ENCODE measurements at places on chromosomes 7 and 10.
A peak's percentile ranks its signal among the peaks of the same experiment; 100 is the strongest.

DNA sequence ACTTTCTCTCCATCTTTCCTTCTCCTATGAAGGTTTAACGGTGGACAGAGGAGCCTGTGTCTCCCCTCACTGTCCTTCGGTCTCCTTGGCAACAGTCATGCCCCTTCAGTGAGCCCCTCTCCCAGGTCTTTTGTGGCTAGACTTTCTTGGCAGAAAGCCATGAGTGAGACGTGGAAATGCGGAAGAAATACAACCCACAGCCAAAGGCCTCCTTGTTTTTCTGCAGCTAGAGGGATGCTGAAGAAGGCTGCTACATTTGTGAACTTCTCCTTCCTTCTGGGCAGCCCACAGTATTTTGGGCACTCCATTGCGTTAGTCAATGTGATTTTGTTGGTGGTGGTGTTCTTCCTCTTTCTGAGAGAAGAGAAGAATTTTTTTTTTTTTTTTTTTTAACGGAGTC lies 333.7 kb upstream of the PODXL start:
- DNase-seq: no peak

DNA sequence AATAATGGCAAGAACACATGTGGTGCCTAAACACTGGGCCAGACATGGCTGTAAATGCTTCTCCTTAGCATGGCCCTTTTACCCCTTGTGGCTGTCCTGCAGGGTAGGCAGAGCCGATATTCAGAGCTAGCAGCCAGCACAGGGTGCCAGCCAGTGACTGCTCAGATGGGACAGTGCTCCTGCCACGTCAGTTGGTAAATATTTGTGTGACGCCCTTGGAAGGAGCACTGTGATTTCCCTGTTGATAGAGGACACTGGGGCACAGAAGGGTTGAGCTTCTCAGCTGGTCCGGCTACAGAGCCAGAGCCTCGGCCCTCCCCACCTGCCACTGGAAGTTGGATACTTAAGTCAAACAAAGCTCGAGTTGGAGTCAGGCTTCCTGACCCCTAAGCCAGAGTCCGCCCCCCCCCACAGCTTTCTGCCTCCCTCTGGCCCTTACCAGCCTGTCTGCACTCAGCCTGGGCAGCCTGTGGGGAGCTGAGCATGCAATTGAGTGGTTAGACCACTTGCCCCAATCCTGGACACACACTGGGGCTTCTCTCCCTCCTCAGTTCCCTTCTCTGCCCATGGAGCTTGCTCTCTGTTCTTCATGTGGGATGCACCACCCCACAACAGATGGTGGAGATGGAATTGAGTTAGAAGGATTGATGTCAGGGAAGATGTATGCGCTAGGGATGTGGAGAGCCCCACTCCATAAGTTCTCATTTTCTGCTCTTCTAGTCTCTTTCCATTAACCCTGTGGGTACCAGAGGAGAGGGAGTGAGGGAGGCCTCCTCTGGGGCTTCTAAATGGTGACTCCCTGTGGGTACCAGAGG lies 350.8 kb downstream of the PLXNA4 start:
- no peak for DNase-seq

DNA sequence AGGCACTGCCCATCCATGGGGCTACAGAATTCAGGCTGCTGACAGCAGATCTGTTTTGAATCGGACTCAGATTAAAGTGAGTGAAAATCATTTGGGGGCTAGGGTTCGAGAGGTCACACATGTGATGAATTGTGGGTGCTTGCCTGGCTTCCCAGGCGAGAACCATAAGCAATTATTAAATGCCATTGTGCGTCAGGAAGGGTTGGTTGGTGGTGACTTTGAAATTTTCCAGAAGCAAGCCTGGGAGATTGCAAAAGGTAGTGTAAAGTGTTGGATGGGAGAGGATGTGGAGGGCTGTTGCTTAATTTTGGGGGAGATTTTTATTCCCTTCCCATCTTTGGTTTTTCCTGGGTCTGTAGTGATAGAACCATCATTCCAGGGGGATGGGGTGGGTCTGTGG lies 34.6 kb downstream of the LRMDA start:
- no peak for DNase-seq

DNA sequence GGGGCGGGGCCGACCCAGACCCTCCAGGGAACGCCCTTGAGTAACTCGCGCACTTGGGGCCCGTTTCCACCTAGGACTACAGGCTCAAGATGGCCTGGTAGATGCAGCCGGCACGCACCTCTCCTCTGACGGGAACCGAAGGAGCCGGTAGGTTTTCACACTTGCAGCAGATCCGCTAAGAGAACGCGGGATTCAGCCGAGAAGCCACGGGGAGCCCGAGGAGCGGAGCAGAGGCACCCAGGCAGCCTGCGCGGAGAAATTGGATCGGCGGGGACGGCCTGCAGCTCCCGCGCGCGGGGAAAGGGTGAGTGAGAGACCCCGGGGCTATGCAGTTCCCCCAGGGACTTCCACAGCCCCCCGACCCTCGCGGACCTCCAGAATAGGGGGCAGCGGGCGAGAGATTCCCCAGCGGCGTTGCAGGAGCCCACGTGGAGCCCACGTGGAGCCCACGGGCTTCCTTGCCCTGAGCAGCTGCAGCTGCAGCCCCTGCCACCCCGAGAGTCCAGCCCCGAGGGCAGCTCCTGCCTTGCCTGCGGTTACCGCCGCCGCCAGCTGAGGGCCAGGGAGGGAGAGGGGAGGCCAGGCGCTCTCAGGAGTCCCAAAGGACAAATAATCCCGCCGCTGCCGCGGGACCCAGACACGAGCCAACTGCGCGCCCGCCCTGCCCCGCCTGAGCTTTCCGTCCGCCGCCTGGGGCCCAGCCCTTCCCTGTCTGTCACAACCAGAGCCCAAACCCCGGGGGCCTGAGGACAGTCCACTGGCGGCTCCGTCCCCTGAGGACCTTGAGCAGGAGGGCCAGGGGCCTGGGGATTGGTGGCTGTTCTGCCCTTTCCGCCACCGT lies 13.1 kb downstream of the IFT22 start:
- DNase-seq: peak; percentile 64

GRCh38 chr7:41465571-41465970 lies 237.3 kb downstream of the INHBA start:
- no peak for DNase-seq

- DNase-seq: no peak
Measured at GRCh38 chr7:81064426-81064825, 145.6 kb upstream of the SEMA3C start.

GRCh38 chr10:124271676-124272075 lies 147.0 kb downstream of the OAT start:
- no peak for DNase-seq

- no peak for DNase-seq
Measured at GRCh38 chr10:104123397-104123796, 1.4 kb downstream of the SFR1 start.

- DNase-seq: no peak
Measured at GRCh38 chr7:158811894-158812293, 17.4 kb downstream of the ESYT2 start.

GRCh38 chr7:86965727-86966120 lies 93.7 kb downstream of the ELAPOR2 start:
- no peak for DNase-seq

- DNase-seq: no peak
Measured at GRCh38 chr10:28326516-28327490, 23.9 kb upstream of the MPP7 start.

- no peak for DNase-seq
Measured at GRCh38 chr10:126402721-126403695, 14.7 kb upstream of the ADAM12 start.

DNA sequence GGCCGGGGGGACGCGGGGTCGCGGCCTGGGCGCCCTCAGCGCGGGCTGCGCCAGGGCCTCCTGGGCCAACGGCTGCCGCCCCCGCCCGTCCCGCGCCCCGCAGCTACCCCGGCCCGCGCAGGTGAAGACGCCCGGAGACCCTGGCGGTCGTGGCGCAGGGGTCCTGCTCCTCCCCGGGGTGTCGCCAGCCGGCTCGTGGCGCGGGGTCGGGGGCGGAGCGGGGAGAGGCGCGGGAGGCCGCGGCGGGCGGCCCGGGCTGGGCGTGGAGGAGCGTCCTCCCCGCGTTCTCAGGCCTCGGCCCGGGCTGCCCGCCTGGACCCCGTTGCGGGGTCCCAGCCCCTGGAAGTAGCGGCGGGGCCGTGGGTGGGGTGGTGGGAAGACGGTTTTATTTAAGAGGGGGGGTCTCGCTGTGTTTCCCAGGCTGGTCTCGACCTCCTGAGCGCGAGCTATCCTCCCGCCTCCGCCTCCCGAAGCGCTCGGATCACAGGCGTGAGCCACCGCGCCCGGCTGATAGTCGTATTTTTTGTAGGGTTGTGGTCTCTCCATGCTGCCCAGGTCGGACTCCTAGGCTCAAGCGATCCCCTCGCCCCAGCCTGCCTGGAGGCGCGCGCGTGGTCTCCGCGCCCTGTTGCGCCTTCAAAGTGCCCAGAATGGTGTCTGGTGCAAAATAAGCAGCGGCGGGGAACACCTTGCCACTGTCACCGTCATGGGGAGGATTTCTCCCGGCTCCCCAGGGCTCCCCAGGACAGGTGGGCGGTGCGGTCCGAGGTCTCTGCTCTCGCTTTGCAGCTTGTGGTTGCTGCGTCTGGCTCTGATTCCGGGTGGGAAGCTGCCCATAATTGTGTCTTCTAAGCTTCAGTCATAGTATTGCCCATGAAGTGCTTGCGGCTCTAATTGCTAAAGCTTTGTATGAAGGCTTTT lies 15.3 kb upstream of the SUN1 start:
- DNase-seq: peak; percentile 35

- DNase-seq: no peak
Measured at GRCh38 chr10:98150544-98150943, 16.1 kb downstream of the R3HCC1L start.

DNA sequence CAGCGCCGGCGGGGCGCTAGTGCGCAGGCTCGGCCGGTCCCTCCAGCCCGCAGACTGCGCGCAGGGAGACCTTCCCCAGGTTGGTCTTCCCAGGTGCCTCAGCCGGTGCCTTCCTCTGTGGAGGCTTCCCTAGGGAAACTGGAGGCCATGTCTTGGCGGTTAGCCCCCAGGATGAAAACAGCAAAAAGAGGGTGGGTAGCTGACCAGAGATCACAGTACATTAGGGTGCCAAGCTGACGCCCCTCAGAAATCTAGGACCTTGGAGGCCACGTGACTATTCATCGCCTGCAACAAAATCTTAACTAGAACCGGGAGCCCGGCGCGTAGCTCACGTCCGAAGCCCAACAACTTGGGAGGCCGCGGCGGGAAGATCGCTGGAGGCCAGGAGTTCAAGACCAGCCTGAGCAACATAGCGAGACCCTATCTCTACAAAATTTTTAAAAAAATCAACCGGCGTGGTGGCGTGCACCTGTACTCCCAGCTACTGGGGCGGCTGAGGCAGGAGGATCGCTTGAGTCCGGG lies 327 bp upstream of the FIS1 start:
- DNase-seq: peak; percentile 93

DNA sequence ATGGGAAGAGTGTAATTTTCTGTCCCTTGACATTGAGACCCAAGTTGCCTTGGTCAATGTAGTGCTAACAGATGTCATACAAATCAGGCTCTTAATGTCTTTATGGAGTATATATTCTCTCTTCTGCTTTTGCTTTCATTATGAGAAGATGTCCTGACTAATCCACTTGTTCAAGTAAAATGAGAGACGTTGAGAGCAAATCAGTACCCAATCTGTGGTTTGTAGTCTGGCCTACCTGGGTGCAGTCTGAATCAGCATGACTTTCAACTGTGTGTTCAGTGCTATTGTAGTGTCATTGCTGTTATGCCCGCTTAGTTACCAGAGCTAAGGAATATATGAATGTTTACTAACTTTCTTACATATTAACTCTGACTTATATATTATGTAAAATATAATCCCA lies 612.4 kb downstream of the ANKRD7 start:
- DNase-seq: no peak

GRCh38 chr7:134891262-134891695 lies 95.0 kb upstream of the AGBL3 start:
- peak; percentile 89 for DNase-seq

DNA sequence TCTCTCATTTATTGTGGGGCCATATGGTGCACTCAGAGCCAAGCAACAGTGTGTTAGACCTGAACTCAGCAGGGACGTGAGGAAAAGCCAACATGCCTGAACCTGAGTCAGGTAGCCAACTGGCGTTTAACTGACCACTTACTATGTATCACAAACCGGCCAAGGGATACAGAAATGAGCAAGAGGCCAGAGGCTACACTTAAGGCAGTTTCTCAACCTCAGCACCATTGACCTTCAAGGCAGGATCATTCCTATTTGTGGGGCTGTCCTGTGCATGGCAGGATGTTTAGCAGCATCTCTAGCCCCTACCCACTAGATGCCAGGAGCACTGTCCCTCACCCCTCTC lies 103.5 kb upstream of the NANOS1 start:
- DNase-seq: no peak

- no peak for DNase-seq
Measured at GRCh38 chr7:26074919-26075318, 77.1 kb upstream of the NFE2L3 start.

DNA sequence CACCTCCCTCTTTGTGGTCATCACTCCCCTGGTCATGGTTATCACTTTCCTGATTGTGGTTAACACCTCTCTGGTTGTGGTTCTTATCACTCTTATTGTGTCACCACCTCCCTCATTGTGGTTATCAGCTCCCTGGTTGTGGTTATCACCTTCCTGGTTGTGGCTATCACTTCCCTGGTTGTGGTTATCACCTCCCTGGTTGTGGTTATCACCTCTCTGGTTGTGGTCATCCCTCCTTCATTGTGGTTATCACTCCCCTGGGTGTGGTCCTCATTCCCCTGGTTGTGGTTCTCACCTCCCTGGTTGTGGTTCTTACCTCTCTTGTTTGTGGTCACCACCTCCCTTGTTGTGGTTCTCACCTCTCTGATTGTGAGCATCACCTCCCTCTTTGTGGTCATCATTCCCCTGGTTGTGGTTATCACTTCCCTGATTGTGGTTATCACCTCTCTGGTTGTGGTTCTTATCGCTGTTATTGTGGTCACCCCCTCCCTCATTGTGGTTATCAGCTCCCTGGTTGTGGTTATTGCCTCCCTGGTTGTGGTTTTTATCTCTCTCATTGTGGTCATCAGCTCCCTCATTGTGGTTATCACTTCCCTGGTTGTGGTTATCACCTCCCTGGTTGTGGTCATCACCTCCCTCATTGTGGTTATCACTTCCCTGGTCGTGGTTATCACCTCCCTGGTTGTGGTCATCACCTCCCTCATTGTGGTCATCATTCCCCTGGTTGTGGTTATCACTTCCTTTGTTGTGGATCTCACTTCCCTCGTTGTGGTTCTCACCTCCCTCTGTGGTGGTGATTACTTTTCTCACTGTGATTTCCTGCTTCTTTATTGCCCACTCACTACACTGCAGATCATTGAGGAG lies 106.7 kb downstream of the GPR26 start:
- no peak for DNase-seq

DNA sequence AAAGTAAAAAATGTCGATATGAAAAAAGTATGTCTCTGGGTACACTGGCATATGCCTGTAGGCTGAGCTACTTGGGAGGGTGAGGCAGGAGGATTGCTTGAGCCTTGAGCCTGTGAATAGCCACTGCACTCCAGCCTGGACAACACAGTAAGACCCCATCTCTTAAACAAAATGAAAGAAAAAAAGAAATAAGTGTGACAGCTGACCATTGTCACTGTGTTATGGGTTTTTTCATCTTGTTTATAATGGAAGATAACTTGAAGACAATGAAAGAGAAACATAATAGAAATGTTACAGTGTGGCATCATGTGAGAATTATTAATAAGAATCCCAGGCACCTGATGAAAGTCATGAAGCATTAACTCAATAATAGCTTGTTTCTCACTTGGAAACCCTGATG lies 75.0 kb downstream of the APBB1IP start:
- no peak for DNase-seq

- no peak for DNase-seq
Measured at GRCh38 chr10:109105725-109106124, 817.6 kb downstream of the XPNPEP1 start.
